ENCODE measurements at places on chromosomes 3 and 15. TPM values are rescaled to one million over a fixed set of nuclear protein-coding genes. Genes with fewer than 3 reads are reported as not detected.
A peak's percentile ranks its signal among the peaks of the same experiment; 100 is the strongest.

DNA sequence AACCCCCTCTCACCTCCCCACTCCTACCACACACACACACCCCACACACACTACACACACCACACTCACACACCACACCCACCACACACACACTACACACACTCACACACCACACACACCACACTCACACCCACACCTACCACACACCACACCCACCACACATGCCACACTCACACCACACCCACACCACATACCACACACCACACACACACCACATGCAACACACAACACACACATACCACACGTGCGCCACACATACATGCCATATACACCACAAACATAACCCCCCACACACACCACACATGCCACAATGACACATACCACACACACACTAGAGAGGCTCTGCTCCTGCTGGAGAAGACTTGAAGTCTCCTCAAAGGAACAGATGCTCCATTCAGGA, 5.9 kb upstream of the ITPKA start:
- no peak for DNase-seq

GRCh38 chr15:38665586-38666305, 101.1 kb upstream of the RASGRP1 start:
- DNase-seq = no peak

- DNase-seq = no peak
Observed at GRCh38 chr3:98772022-98772421, 8.9 kb downstream of the ST3GAL6 start.

The EIF4E3 gene
- 1.2 TPM for total RNA-seq

The POLR2M gene
- total RNA-seq = 73.2 TPM

GRCh38 chr15:73318463-73319351, 50.1 kb downstream of the HCN4 start:
- DNase-seq = no peak

DNA sequence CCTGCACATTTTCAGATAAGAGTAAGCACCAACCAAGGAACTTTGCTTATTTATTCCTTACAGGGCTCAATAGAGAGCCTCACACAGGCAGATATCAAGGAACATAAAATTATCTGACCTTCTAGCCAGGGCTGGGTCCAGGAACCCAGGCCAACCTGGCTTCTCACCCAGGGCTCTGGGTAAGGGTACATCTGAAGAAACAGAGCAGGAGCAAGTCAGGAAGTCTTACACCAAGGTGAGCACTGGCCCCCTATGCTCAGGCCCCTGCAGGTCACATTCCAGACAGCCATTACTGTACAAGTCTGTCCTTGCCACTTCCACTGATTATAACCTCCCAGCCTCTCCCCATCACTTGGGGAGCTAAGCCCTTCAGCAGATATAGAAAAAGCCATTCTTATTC, 19.1 kb downstream of the TF start:
- no peak for DNase-seq

The ABI3BP gene
- total RNA-seq = 10.1 TPM

The CYP1A2 gene
- total RNA-seq = not detected

- DNase-seq = no peak
Observed at GRCh38 chr3:170555329-170555728, 30.5 kb downstream of the SLC7A14 start.

DNA sequence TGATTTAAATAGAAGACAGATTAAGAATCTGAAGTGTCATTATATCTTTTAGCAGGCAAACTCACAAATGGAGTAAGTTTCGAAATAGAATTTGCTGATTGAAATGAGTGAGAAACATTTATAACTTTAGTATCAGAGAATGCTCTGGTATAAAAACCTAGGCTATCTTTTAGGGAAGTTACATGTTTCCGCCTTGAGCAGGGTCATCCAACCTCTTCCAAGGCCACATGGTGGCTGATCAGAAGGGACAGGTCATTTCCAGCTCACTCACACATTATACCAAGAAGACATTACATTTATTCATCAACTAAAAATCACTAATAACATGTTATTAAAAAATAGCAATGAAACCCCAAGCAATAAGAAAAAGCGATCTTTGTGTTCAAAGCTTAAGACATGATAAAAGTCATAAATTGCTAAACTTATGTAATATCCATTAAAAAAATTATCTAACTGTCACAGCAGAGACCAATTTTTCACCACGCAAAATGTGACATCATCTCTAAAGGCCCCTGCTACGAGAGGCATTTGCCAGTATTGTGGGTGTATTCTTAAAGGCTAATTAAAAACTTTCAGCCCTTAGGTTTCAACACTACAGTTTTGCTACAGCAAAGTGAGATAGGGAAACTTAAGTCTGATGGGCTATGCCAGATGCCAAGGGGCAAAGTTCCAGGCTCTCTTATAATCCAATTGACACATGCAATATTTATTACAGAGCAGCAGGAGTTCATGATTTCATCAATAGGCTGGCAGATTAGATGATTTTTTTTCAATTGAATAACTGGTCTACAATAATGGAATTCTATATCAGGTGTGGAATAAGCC, 240.4 kb upstream of the TBL1XR1 start:
- no peak for DNase-seq

- no peak for DNase-seq
Observed at GRCh38 chr15:58472821-58473581, 41.2 kb downstream of the LIPC start.

The UACA gene
- total RNA-seq = 230 TPM

DNA sequence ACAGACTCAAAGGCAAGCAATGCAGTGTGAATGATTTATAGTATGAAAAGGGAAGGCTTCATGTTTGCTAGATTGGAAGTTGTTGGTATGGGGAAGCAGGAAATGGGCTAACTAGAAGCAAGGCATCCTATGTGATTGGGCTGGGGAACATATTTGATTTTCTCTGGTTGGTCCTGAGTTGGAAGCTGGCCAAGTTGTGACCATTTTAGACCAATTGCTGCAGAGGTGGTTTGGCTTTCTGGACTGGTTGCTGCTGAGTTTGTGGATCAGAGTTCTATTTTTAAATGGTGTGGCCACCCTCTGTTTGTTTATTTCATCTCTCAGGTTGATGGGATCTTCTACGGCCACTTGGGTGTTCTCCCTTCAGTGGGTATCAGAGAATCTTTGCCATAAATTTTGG, 39.7 kb downstream of the NUDT16 start:
- DNase-seq = no peak

DNA sequence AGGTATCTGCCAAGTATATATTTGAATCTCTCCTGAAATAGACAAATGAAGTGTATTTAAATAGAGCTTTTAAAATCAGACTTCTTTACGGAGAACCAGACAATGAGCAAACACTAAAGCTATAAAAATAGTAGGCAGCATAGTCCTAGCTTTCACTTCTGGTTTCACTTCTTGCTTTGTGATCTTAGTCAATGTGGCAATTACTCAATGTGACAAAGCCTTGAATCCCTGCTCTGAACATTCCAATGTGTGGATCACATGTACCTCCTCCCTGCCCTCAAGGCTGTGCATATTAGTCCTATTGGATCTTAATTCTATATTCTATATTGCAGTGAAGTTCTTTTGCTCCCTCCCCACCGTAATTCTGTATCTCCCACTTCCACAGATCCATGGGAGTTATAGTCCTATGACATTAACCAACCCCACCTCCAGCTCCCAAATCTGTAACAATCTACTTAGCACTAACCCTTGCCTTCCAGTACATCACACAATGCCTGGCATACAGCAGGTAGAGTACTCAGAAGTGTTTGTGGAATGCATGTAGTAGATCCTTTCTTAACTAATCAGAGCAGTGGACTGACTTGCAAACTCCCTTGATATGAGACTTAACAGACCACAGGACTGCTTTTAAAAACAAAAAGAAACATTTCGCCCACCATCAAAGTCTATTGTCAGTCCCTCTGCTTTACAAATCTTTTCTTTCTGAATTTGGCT, 24.3 kb upstream of the CP start:
- peak; percentile 68 for DNase-seq

The BFSP2 gene
- total RNA-seq = not detected

DNA sequence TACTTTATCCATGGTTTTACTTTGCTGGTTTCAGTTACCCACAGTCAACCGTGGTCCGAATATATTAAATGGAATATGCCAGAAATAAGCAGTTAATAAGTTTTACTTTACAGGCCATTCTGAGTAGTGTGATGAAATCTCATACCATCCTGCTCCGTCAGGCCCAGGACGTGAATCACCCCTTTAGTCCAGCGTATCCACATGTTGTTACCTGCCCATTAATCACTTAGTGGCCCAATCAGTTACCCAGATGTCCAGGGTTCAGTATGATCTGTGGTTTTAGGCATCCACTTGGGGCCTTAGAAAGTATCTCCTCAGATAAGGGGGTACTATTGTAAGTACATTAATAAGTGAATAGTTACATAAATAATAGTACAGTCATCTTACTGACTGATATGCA, 88.0 kb downstream of the TTBK2 start:
- peak; percentile 74 for DNase-seq

- no peak for DNase-seq
Observed at GRCh38 chr15:40182358-40183029, 21.6 kb downstream of the BUB1B start.

DNA sequence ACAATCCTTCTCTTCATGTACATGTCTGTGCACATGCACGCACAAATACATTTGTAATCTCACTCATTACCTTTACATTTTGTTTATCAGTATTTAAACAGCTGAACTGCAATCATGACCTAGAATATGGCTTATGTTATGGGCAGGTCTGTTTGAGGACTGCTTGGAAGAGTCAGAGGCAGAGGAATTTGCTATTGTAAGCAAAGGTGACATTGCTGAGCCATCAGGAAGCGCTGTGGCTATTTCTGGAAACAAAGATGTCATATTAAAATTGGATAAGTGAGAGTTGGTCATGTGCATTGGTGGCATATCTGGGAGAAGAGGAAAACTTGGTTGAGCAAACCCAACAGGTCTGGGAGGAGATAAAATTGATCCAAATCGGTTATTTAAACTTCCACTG, 41.6 kb downstream of the USF3 start:
- DNase-seq = no peak

The SLC28A2 gene
- not detected for total RNA-seq

DNA sequence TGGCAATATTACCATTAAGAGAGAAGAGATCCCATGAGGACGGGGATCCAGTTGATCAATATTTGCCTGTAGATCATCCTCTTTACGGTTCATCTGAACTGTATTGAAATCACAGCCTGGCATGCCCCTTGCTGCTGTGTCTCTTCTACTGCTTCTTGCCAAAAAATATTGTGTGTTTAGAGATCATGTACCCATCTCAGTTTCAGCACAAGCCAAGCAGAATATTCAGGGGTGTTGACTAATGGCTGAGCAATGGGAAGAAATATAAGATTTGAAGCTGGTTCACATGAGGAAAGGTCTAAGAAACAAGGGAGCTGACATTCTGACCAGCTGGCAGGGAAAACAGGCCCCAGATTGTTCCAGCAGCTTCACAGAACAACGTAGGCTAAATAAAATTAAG, 21.3 kb downstream of the ATP13A5 start:
- no peak for DNase-seq

GRCh38 chr3:70078778-70079177, 79.2 kb downstream of the SAMMSON start:
- no peak for DNase-seq

- no peak for DNase-seq
Observed at GRCh38 chr3:117556646-117557407, 847.2 kb downstream of the TUSC7 start.

DNA sequence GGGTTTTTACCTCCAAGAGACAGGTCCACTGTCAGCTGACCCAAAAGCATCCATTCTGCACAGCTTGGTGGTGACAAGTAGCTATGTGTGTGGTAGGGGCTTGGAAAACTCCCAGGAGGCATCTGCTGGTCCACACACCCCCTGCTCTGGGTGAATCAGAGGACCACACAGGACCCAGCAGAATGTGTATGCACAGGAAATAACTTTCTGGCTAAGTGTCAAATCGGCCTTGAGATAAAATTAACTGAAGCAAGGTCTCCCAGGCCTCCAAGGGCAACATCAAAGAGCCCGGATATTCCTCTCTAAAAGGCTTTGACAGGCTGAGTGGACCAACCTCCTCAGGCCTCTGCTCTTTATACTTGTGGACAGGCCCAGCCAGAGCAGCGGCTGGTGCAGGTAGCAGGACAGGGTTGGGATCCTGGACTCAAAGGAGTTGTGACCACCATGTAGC, 66.5 kb downstream of the CTNNB1 start:
- DNase-seq = peak; percentile 43

GRCh38 chr15:79896131-79896633, 632 bp downstream of the MTHFS start:
- no peak for DNase-seq

DNA sequence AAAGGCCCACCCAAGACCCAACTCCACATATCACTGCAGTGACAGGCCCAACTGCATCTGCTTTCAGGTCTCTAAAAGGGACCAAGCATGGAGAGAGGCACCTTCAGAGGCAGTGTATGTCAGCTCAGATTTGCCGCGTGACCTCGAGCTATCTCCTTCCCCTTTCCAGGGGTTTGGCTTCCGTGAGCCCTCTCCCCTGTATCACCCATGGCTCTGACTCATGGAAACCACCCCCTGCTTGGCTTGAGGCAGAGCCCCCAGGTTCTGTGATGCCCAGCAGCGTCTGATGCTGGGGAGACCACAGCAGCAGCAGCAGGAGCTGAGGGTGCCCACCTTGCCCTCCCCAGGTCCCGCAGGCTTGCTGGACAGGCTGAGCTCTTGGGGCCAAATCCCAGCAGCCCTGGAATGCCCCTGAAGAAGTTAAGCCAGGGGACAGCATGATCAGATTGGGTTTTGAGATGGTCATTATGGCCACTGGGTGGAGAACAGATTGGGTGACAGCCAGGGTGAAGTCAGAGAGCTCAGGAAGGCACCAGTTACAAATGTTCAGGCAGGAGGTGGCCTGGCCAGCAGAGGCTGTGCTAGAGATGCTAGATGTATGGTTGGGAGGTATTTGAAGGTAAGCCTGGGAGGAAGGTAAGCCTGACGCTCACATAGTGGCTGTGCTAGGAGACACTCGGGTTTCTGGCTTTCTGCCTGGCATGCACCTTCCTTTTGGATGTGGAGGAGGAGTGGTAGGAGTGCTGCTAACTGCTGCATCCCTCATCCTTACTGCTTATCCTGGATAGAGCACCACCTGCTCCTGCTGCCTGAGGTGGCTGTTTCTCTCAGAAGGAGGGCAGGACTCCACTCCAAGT, 42.9 kb downstream of the FGD5 start:
- no peak for DNase-seq

DNA sequence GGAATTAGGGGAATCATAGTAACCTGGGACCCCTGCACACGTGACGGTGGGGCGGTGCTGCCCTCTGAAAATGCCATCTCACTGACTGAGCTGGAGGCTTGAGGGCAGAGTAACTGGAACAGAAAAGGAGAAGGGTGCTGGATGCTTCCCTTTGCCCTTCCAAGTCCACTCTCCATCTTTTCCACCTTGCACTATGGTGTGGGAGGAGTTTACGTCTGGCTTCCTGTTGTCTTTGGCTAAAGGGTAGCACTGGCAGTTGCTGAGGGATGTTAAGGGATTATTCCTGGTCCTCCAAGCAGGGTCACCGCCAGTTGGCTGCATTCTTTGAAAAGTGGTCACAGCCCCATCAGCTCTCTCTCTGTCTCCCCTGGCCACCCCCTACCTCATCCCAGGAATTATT, 129.4 kb upstream of the SNTN start:
- no peak for DNase-seq

Measured in HFFc6 (cell line).